KG1 (cell line): ENCODE measurements at places on chromosomes 6 and 20.

GRCh38 chr6:54361188-54361587 lies 52.9 kb downstream of the TINAG start:
- no peak for DNase-seq

DNA sequence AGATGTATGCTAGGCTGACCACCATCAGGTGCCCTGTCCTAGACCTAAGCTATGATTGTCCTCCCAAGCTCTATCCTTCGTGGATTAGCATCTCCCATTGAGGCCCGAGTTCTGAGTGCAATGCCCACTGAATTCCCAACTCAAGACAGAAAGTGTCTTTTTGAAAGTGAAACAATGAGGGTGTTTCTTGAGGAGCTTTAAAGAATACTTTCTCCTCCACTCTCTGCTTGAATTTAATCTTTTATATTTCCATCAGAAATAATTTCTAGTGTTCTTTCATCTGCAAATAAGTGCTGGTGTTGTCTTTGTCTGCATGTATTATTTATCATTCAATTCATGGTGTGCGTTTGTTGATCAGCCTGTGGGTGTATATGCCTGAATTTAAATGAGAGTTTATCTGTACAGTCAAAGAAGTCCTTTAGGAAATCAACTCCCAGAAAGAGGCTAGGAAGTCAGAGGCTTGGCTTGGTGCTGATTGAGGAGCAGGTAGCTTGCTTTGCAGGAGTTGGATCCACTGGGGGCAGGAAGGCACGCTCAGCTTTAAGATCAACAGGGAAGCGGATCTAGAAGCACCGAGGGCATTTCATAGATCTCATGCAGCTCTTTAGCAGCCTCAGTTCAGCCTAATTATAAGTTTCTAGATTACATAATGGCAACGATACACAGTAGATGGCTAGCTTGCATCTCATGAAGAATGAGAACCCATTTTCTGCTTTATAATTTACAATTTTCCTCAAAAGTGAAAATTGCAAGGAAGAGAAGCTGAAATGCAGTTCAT lies 36.0 kb upstream of the CCN6 start:
- no peak for DNase-seq

GRCh38 chr20:50932691-50933280 lies 1.5 kb upstream of the ADNP start:
- no peak for DNase-seq

DNA sequence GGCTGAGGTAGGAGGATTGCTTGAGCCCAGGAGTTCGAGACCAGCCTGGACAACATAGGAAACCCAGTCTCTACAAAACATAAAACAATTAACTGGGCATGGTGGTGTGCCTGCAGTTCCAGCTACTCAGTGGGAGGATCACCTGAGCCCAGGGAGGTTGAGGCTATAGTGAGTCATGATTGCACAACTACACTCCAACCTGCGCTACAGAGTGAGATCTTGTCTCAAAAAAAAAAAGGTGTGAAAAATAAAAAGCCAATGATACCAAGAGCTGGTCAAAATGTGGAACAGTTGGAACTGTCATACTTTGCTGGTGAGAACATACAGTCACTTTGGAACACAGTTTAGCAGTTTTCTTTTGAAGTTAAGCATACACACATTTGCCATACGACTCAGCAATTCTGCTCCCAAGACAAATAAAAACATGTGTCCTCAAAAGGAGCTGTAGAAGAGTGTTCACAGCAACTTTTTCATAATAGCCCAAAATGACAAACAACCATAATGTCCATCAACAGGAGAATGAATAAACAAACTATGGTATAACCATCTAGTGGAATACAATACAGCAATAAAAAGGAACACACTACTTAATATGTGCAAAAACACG lies 21.6 kb upstream of the FKBP5 start:
- DNase-seq, result no peak

DNA sequence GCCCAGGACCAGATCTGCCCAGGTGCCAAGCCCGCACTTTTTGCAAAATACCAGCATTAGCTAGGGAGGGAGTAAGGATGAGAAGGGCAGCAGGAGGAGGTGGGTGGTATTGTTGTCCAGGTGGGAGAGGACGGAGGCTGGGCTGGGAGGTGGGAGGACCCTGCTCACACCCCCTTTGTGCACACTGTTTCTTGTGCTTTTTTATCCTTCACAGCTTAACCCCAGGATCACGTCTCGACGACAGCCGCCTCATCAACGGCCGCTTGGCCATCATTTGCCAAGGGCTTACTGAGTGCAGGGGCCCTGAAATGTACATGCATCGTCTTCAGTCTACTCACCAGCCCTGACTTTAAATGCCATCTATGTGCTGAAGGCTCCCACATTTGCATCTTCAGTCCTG lies 12.1 kb upstream of the TGM2 start:
- no peak for DNase-seq

- peak; percentile 17 for DNase-seq
Measured at GRCh38 chr6:75205776-75206575, at the start of gene COL12A1. TSS of gene COL12A1 (minus strand) at chr6:75206053. CDS start at chr6:75202792, 3,261 bp downstream.

DNA sequence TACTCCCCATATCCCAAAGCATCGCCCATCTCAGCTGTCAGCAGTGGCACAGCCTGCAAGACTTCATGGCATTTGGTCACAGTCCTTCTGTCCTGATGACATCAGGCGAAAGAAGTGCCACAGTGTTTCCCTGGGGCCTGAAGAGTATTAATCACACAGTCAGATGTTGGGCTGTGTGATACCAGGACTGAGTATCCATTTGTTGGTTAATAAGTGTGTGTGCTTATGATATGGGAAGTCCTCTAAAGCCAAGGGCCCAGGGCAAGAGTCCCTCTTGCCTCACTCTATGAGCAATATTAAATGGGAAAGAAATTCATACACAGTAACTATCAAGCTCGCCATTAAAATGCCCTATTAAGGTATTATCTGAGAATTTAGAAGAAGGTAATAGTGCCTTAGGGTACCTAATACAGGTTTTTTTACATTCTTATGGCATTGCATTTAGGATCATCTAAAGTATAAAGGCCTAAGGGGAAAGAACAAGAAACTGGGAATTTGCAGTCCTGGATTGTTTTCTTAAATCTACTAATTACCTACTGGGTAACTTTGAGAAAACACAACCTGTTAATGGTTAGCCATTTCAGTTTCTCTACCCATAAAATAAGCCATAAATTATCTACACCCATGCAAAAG lies 204.1 kb upstream of the PREP start:
- DNase-seq, result no peak

DNA sequence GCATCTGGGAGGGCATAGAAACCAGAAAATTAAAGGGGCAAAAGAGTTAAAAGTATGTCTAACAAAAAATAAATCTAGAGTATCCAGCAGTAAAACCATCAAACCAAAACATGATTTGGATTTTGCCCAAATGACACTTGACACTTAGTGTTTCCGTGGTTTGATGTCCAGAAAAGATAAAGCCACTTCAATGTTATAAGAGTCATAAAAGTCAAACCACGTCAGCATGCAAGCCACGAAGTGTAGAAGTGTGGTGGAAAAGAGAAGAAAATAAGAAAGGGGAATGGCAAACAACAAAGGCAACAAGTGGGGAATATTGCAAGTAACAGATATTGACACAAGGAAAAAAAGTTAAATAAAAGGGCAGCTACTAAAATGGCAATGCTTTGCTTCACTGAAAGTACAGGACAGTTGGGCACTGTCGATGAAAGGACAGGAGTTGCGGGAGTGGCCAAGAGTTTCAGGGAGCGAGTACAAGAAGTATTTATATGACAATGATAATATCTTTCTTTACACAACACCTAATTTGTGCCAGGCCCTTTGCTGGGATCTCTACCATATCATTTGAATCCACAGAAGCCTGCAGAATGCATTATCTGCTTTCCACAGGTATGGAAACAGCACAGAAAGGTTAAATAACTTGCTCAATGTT lies 6.3 kb upstream of the HDDC2 start:
- DNase-seq, result no peak
